ENCODE measurements at places on chromosomes 12 and 14.
A peak's percentile ranks its signal among the peaks of the same experiment; 100 is the strongest.

DNA sequence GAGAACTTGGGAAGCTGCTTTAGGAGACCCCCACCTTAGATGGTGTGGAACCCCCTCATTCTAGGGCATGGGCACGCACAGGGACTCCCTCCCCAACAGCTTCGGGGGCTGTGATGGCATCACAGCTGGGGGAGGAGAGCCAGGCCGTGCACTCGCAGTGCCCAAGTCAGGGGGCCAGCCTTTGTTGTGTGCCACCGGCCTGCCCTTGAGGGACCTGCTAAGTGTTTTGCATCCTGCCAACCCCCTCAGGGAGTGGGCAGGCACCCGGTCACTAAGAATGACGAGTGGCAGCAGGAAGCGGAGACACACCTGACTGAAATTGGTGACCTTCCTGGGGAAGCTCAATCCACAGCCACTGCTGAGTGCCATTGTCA is 334.9 kb upstream of the SFSWAP start:
- DNase-seq: no peak

GRCh38 chr14:80393766-80394165 is 182.5 kb upstream of the DIO2 start:
- no peak for DNase-seq

DNA sequence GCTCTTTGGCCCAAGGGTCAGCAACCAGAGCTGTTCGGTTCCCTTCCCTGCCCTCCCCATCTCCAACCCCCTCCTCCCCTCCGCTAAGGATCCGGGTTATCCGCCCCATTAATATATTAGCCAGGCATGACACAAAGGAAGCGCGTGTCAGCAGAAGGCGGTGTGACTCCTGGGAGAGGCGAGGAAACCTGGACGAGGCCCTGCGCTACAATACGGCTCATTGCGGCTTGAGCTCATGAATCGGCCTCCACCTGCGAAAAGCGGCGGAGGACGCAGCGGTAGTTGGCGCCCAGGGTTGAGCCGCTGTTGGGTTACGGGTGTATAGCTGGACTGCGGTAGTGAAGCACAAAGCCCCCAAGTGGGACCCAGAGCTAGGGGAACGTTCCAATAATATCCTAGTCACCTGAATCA is 9.9 kb downstream of the FOXA1 start:
- no peak for DNase-seq

GRCh38 chr12:44611538-44611937 is 264.6 kb downstream of the NELL2 start:
- no peak for DNase-seq

- DNase-seq: no peak
These were observed 103.1 kb downstream of the UNC79 start for GRCh38 chr14:93533842-93534241.

- DNase-seq: peak; percentile 26
These were observed 26.9 kb upstream of the LGALS3 start for GRCh38 chr14:55102141-55102621.

DNA sequence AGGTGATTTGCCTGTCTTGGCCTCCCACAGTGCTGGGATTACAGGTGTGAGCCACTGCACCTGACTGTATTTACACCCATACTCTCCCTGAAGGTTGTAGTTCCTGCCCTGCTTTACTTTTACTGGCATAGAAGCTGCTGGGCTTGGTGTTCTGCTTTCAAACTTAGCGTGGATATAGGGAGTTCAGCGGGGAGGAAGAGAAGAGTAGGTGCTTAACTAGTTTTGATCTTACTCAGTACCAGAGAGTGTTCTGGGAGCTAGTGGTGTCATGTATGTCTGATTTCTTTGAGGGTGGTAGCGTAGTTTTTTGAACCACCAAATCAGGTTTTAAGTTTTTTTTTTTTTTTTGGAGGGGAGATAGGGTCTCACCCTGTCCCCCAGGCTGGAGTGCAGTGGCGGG is 13.8 kb downstream of the RCOR1 start:
- DNase-seq: no peak

GRCh38 chr14:93655078-93655750 is 133.1 kb downstream of the PRIMA1 start:
- DNase-seq: no peak

DNA sequence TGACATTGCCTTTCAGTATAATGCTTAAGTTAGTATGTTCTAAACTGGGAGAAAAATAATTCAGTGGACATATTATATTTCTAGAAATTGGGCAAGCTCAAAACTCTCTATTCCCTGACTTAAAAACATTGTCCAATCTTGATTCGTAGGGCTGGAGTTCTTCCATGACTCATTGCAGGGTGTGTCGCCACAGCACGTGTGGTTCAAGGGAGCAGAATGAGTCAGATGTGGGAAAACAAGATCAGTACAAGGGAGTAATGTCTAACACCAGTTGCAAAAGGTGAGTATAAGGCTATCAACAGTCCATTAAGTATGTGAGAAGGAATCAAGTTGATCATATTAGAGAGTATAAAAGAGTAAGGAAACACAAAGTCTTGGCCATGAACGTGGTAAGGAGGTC is 887.0 kb downstream of the TMTC2 start:
- DNase-seq: no peak

DNA sequence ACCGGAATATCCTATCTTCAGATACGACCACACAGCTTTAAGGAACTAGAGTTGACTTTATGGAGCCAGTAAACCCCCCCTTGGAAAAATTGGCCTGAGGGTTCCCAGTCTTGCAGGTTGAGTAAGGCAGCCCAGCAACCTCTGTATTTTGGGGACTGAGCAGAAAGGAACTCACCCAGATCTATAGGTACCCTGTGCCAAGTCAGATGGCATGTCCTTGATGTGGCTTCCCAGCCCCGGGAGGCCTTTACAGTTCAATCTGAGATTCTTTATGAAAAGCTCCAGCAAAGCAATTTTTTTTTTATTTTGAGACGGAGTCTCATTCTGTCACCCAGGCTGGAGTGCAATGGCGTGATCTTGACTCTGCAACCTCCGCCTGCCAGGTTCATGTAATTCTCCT is 27.6 kb downstream of the TMEM121 start:
- DNase-seq: no peak

GRCh38 chr12:67773896-67774295 is 125.4 kb downstream of the DYRK2 start:
- no peak for DNase-seq

DNA sequence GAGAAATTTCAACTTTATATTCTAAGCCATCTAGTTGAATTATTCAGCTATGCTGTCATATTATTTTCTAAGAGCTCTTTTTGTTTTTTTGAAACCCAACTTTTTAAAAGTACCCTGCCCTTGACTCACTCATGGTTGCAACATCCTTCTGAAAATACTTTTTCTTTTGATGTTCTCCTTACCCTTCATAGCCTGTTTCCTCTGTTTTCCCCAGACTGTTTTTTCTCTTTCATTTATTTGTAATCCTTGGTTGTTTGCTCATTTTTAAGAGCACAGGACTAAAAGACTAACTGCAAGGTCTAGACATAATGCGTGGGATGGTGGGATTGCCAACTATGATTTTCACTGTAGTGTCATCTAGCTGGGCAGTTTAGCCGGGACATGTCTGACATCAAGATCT is 21.2 kb upstream of the CDKL1 start:
- no peak for DNase-seq

GRCh38 chr12:89762498-89763170 is 54.0 kb upstream of the ATP2B1 start:
- no peak for DNase-seq

GRCh38 chr12:62319058-62319457 is 58.9 kb downstream of the USP15 start:
- DNase-seq: peak; percentile 55

- no peak for DNase-seq
These were observed 10.6 kb upstream of the PYGL start for GRCh38 chr14:50954811-50955372.

DNA sequence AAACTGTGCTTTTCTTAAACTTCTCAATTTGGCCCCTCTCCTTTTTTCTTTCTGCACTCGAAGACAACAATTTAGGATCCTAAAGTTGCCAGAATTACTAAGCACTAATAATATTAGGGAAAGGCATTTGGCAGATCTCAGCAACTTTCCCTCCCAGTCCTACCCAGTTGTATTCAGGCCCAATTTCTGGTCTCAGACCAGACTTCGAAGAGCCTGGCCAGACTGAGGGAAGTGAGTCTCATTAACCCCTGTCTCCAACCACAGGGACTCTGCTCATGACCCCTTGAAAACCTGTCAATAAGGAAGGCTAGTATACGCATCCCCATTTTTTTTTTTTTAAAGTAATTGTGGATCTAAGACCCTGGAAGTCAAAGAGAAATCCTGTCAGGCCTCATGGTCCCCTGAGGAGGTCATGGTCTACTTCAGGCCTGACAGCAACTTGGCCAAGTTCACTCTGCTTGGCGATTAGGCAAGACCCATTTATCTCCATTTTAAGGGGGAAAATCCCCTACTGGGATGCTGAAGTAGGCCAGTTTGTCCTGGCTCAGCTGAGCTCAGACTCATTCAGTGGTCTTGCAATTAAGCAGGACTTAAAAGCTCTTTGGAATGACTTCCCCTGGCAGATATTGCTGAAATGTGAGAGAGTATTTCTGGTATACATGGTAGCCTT is 521.0 kb downstream of the FUT8 start:
- no peak for DNase-seq

- DNase-seq: no peak
These were observed 8.9 kb upstream of the FAIM2 start for GRCh38 chr12:49912345-49913255.

- DNase-seq: no peak
These were observed 67.2 kb downstream of the TBC1D30 start for GRCh38 chr12:64891629-64892028.

DNA sequence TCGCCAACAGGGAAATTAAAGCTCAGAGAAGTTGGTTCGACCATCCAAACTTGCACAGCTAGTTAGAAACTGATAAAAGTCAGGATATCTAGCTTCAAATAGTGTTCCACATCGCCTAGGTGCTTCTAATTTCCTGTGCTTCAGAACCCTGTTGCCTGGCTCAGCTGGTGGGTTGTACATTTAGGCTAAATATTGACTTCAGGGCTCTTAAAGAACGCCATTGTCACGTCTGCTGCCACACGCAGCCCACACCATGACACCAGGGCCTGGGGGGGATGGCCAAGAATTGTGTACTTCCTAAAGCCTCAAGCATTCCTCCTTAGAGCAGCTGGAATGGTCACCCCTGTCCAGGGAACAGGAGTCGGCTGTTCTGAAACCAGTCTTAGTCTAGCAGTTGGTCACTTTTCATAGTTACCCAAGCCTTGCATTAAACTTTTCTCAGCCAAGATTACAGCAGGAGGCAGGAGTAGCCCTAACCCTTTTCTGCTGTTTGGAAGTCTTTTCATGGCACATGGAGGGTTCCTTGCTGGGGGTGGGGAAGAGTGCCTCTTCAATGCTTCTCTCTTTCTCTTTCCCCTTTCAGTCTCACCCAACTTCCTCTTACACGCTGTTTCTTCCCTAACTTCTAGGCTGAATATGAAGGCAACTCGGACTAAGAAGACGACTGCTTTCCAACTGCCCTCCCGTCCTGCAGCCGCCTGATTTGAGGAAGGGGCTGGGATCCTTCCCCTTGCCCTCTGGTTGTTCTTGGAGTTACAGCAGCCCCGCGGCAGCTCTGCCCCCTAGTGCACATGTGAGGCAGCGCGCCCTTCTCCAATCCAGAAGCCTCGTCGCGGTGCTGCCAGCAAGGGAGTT is 17.1 kb downstream of the FOS start:
- DNase-seq: peak; percentile 47

GRCh38 chr14:102686196-102686801 is 91.0 kb upstream of the TRAF3 start:
- no peak for DNase-seq

DNA sequence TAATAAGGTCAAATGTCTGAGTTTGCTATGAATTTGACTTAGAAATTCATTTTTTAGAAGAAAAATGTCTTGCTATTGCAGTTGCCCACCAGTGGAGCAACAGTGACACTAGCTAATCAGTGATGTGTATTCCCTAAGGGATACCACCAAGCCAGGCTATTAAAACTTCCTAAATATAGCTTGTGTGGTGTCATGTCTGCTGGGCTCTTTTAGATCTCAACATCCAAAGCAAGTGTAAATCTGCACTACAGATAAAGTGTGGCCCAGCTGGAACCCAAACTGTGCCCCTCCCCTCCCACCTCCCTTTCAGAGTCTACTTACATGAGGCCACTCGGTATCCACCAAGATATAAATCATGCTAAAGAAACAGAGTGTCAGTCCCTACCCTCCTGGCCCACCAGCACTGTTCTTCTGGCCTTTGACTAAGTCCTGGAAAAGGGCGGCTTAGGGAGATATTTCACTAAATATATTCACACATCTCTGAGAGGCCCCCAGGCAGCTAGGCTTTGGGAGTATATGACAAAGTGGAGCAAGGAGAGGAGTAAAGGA is 53.8 kb downstream of the SLC35F4 start:
- no peak for DNase-seq

DNA sequence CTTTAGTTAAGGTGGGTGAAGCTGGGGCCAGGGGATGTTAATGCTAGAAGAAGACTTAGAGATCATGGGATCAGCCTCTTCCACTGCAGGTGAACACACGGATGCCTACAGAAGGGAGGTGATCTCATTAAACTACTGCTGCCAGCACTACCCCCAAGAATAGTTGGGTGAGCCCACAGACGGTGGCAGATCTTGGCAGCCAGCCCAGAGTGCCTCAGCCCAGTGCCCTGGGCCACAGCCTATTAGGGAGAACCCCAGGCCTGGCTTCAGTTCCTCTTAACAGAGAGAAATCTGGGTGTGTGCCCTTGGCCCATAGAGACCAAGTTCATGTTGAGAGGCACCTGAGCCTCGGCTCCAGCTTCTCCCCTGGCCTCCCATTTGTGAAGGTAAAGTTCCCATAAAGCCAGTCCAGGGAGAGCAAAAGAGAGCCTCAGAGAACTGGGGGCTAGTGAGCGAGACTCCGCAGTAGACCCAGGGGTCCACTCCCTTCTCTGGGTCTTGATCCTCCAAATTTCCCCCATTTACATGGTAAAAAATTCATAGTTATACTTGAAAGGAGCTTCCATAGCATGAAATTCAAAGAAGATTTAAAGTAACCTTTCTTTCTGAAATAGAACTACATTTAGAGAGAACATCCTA is 125.0 kb upstream of the CCND2 start:
- peak; percentile 88 for DNase-seq

DNA sequence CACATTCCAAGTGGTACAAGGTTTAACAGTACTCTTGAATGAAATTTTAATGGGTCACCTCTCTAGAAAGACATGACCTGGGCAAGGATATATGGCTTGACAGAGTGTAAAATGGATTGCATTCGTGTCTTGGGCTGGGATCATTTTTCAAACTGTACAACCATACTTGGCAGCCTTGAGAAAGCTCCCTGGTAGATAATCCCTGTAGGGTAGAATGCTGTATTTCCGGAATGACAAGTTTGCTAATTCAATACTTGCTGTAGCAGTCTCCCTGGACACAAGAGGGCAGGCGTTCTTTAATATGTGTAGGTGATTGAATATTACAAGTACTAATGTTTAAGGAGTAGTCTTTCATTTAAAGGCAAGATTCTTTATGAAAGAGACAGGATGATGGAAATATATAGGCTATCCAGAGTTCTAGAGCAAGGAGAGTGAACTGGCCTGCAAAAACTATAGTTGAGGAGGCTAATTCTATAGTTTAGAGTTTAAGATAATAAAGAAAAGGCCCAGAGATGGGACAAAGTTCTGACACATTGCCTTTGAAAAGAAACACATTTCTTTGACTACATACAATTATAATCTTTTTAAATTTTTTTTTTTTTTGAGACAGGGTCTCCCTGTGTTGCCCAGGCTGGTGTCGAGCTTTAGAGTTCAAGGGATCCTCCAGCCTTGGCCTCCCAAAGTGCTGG is 53.4 kb downstream of the PLBD1 start:
- no peak for DNase-seq

GRCh38 chr12:85708775-85709174 is 127.4 kb downstream of the RASSF9 start:
- no peak for DNase-seq

Measured in bone marrow (tissue), 2 donors.